ENCODE measurements at places on chromosomes 6 and 20. TPM values are rescaled to one million over a fixed set of nuclear protein-coding genes. Genes with fewer than 3 reads are reported as not detected.

BCAS4 gene
- total RNA-seq: 2.9 TPM

MED23 gene
- total RNA-seq: 33.9 TPM

LTA gene
- total RNA-seq: not detected

PGC gene
- total RNA-seq: not detected

ENPP4 gene
- 10.0 TPM for total RNA-seq

GHRH gene
- not detected for total RNA-seq

RWDD2A gene
- 5.4 TPM for total RNA-seq

ENPP1 gene
- total RNA-seq: 16.3 TPM

All from osteoblast (primary cell).